HL-60 (cell line): ENCODE measurements at places on chromosomes 5 and 9.

- no peak for DNase-seq
Observed at GRCh38 chr9:15317836-15318235, 10.8 kb upstream of the TTC39B start.

DNA sequence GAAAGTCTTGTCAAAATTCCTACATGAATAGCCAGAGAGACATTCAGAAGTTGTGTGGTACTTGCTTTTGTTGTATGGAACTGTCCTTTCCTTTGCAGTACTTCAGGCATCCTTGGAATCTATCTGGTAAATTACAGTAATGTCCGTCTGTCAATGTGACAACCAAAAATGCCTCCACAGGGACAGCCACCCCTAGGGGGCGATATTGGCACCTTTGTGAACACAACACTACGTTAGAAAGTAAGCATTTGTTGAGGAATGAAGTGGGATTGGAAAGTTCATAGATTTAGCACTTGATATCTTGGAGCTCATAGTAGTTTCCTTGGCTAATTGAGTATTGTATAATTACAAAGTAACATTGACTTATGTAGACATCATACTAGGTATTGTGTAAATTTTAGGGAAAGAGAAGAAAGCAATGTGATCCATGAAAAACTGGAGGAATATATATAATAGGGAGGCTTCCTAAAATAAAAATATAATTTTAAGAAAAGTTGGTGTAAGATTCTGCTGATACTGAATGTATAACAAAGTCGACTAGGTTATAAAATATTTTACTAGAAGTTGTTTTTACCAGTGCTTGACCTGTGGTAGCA lies 32.7 kb downstream of the TMEFF1 start:
- DNase-seq = peak; percentile 65

DNA sequence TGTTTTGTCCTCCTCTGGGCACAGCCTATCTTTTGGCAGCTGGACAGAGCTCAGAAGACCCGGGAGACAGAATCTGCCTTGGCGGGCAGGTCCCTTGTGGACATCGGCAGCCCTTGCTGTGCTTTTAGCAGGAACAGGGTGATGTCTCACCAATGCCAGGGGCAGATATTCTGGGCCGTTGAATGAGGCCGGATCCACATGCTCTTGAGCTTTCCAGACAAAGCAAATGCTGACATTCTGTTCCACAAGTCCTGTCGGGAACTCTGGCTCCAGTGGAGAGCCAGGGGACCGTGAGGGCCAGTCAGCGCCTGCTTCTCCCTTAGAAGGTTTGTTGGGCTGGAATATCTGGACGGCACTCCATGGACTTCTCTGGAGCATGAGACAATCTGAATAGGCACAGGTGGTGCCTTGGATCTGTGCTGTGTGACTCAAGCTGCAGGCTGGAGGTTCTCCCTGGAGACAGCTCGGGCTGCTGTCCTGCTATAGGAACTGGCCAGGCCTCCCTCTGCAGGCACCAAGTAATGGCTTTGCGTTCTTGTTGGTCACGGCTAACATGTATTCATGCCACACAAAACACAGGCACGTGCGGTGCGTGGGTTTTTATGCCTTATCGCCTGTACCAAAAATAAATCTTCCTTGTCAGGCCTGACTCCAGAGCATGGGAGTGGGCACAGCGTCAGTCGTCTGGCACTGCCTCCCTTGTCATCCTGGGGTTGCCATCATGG lies 80.3 kb downstream of the GADD45G start:
- no peak for DNase-seq

GRCh38 chr9:133094842-133095393 lies 26.1 kb downstream of the RALGDS start:
- DNase-seq = no peak

GRCh38 chr5:81246697-81247096 lies 13.6 kb downstream of the CKMT2 start:
- no peak for DNase-seq

- DNase-seq = peak; percentile 63
Observed at GRCh38 chr9:93302586-93303257, 118.8 kb downstream of the WNK2 start.

DNA sequence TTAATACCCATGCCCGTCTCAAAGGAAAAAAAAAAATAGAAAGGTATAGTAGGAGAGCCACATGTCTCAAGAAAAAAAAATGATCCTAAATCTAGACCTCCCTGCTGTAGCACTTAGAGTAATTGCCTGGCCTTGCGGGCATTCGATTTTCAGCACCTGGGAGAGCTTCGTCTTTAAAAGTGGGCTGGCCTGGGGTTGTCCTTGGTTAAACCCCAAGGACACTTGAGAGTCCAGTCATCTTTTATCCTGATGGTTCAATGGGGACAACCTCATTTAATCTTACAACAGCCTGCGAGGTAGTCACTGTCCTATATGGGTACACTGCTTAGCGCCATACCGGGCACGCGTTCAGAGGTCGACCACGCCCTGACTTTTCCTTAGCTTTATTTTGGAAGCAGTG lies 60.1 kb downstream of the MAT2B start:
- DNase-seq = no peak

- DNase-seq = no peak
Observed at GRCh38 chr5:173240091-173241050, 5.4 kb upstream of the NKX2-5 start.

DNA sequence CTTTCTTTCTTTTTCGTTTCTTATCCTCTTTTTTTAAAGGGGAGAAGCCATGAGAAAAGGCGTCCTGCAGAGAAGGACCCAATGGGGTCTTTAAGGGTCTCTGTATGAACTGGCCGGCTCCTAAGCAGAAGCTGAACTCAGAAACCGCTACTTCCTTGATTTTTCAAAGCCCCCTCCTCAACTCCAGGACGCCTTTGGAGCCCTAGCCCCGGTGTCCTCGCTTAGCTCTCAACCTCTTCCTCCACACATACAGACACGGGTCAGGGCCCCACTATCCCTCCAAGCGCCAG lies 8.3 kb downstream of the PAX5 start:
- DNase-seq = no peak

GRCh38 chr9:137026828-137027227 lies 1.2 kb downstream of the ABCA2 start:
- no peak for DNase-seq

- no peak for DNase-seq
Observed at GRCh38 chr9:121783111-121783510, 131.7 kb downstream of the DAB2IP start.

- no peak for DNase-seq
Observed at GRCh38 chr5:75690669-75691068, 26.6 kb downstream of the POC5 start.

GRCh38 chr5:40594811-40595210 lies 84.9 kb upstream of the PTGER4 start:
- DNase-seq = no peak

DNA sequence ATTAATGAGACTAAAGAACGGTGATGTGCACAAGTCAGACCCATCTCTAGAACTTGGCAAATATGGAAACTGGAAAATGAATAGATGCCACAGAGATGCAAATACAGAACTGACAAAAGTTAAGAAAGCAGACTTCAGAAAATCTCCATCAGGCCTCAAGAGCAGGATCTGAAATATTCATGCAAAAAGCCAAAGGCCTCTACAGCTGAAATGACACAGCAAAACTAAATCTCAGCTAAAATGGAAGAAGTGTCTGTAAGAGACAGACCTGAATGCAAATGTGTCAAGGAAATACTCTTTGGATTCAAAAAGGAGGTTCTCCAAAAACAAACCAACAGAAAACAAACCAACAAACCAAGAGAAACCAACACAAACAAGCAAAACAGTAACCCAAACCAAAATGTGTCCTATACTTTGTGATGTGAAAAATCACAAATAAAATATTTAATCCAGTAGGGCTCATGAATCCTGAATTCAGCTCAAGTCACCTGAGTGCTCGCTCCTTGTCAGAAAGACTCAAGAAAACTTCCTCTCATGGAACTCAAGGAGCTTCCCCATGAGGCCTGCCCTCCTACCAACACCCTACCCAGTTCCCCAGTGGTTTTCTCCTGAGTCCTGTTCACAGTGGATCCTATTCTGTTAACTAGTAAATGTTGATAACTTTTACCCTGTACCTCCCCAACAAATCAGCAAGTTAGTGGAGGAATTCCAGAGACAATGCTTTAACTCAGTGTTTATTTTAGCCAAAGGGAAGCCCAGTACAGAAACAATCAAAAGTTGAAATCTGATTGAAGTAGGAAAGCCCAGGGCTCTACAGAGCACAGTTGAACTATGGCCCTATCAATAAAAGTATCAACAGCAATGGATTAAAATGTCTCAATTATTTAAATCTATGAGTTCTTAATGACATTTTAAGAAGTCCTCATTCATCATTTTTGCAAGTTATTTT lies 14.6 kb downstream of the MRPS27 start:
- DNase-seq = no peak

DNA sequence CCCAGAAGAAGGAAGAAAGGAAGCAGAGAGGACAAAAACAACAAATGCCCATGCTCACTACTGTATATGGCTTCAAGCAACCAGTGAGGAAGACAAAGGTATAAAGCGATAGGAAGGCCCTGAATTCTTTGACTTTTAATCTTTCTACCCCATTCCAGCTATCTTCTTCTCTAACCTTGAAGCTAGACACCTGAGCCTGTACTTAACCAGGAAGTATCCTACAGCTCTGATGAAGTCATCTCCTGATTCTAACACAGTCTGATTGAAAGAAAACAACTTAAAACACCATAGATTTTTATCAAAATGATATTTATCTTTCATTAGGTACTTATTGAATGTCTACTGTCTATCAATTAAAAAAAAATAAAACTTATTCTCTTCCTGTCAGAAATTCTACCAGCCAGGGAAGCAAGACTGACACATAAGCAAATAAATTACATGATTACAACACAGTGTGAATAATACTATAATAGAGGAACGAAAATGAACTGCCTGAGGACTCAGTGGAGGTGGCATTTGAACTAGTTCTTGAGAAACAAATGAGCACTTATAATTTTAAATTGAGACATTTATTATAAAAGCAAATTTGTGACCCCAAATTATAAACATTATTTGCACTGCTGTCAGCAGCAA lies 123.3 kb upstream of the ELL2 start:
- no peak for DNase-seq

GRCh38 chr5:154970759-154971158 lies 29.9 kb downstream of the MRPL22 start:
- DNase-seq = no peak

- no peak for DNase-seq
Observed at GRCh38 chr9:107584186-107584585, 94.6 kb upstream of the KLF4 start.

- no peak for DNase-seq
Observed at GRCh38 chr9:25602400-25603044, 75.7 kb downstream of the TUSC1 start.

DNA sequence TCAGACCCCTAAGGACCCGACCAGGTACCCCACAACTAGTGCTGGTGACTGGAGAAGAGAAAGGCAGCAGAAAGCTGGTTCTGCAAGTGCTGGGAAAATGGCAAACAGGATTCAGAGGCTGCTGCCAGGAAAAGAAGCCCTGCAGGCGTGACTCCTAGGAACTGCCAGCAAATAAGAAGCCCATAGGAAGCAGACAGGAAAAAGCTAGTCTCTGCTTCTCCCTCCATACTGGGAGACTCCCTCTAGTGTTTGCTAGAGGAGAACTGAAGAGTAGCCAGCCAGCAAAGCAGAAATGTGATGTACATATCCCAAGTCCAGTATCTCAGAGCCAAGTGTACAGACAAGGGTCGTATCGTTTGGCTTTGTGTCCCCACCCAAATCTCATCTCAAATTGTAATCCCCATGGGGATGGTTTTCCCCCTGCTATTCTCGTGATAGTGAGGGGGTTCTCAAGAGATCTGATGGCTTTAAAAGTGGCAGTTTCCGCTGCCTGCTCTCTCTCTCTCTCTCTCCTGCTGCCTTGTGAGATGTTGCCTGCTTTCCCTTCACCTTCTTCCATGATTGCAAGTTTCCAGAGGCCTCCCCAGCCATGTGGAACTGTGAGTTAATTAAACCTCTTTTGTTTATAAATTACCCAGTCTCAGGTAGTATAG lies 38.1 kb upstream of the TUSC1 start:
- no peak for DNase-seq

DNA sequence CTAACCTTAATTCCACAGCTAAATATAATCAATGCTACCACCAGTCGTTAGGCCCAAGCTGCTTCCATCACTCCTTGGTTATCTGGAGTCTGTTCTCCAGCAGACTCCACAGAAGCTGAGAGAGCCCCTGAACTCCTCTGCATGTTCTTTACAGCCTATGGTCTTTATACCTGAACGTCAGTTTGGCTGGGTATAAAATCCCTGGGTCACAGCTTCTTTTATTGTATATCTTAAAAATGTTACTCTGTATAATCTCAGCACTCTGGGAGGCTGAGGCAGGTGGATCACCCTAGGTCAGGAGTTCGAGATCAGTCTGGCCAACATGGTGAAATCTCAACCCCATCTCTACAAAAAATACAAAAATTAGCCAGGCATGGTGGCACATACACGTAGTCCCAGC lies 23.7 kb upstream of the MRNIP start:
- no peak for DNase-seq

GRCh38 chr5:147617711-147618350 lies 108.0 kb upstream of the DPYSL3 start:
- DNase-seq = no peak

DNA sequence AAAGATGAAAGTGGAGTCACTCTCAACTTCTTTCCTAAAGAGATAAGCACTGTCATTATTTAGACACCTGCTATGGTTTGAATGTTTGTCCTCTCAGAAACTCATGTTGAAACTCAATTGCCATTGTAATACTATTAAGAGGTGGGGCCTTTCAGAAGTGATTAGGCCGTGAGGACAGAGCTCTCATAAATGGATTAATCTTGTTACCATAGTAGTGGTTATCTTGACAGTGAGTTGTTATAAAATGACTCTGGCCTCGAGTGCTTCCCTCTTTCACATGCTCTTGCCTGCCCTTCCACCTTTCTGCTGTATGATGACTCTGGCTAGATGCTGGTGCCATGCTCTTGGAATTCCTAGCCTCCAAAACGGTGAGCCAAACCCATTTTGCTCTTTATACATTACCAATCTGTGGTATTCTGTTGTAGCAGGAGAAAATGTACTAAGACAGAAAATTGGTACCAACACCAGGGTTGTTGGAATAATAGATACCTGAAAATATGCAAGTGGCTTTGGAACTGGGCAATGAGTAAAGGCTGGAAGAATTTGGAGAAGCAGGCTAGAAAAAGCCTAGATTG lies 38.0 kb downstream of the GDA start:
- no peak for DNase-seq

DNA sequence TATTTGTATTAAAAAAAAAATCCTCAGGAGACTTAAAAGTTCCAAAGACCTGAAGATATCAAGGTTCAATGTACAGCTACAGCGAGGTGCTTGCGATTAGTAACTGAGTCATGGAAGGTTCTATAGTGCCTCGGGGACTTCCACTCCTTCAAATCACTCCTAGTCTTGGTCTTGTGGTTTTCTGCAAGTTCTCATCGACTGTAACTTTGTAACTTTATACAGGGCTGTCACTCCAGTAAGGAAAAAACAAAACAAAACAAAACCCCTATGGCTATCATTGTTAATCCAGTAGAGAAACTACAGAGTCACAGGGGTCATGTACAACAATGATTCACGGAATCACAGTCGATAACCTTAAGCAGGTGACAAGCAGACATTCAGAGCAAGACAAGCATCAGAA lies 39.8 kb upstream of the SELENOP start:
- DNase-seq = no peak
